ENCODE measurements at places on chromosomes 7 and 10.

DNA sequence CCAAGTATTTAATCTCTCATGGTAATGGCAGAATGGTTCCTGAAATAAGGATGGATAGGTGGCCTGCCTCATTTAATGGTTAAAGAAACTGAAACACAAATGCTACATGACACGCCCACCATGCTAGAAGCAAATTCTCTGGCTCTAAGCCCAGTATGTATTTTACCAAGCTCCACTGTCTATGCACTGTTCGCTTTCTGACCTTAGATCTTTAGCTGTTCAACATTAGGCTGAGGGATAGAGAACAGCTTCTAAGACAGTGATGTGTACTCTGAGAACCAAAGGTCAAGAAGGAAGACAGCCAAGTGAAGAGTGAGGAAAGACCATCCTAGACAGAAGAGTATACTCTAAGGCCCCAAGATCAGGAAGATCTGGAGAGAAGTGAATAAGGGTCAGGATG lies 26.6 kb downstream of the FAM3C start:
- no peak for DNase-seq

DNA sequence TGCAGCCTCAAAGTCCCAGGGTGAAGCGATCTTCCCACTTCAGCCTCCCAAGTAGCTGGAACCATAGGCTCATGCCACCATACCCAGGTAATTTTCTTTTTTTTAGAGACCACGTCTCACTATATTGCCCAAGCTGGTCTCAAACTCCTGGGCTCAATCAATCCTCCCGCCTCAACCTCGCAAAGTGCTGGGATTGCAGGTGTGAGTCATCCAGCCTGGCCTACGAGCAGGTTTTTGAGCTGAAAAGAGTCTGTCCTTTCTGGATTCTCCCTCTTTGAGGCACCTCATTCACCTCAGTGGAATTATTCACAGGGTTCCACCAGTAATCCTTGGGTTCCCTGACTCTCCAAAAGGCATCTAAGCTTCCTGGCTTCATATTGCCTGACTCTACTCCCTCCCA lies 7.6 kb upstream of the LEP start:
- DNase-seq, result no peak

DNA sequence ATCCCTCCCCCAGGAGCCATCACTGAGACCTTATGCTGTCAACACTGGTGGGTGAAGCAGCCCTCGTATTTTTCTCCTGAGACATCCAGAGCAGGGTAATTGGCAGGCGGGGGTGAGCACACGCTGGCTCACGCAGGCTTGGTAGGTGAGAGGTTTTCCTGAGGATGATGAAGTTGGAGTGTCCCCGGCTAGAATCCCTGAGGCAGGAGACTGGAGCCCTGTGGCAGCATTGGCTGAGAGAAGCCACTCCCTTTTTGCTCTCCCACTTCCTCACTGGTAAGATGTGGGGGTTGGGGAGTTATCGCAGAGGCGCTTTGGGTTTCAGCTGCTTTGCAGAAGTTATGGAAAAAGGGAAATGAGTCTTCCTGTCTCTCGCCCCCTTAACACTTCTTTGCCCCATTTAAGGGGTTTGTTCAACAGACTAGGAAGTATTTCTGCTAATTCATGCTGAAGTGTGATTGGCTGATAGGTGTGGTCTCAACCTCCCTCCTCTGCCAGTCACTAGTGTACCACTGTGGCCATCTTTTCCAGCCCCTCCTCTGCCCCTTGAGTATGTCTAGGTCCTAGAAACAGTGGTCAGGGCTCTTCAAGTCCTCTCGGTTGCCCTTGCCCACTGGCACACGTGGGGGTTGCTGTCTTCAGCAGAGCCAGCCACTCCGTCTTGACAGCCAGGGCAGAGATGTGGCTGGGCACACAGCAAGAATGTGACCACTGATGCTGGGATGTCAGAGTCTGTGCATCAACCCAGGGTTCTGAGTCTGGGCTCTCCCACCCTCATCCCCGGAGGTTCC lies 5.7 kb downstream of the ARPC1B start:
- DNase-seq, result no peak

GRCh38 chr7:70193514-70193913 lies 595.2 kb downstream of the AUTS2 start:
- no peak for DNase-seq

- DNase-seq, result no peak
Observed at GRCh38 chr7:88455696-88456095, 149.0 kb upstream of the STEAP4 start.

DNA sequence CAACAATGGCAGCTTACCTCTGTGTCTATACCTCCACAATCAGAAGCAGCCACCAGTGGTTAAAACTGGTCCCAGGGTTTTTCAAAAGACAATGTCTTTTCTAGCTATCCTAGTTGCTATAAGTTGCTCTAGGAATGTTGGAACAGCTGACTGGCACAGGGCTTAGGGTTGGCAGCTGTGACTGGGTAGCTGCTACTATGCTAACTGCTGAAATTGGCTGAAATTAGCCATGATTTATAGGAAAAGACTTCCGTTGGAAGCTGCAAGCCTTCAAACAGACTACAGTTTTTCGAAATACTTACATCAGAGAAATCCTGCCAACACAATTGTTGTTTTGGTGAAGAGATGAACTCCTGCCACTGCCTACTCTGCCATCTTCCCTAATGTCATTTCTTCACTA lies 102.3 kb downstream of the MKX start:
- DNase-seq, result no peak

DNA sequence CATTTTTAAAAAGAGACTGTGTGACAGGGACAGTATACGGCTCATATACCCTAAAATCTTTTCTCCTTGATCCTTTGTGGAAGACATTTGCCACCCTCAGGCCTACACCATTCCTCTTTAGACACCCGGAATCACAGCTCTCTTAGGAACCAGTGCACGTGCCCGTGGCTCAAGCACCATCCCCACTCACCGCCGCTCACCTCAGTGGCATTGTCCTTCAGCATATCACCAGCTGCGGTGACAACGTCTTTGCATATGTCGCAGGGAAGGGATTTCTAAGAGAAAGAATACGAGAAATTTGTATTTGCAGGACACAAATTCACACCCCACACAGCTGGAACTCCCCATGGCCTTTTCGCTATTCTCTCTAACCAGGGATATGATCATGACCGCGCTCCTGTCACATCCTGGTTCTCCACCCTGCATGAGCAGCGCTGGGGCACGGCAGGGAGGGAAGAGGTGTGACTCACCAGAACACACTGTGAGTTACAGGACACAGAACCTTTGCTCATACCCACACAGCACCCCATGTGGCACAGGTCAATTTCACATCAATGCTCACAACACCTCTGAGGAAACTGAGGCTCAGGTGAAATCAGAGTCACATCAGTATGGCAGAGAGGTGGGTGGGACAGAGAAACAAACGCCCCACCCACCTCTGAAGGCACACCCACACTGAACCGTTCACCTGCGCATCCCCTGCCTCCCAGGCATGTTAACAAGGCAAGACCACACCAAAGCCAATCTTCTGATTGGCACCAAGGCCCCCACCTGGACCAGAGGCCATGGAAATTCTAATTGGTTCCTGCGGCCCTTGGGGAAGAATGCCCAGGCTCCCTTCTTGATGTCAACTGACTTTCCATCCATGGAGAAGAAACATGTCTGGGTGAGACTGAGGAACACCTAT lies 19.2 kb downstream of the PSAP start:
- no peak for DNase-seq

Measured in stimulated activated CD8-positive, alpha-beta memory T cell treated with anti-CD3 and anti-CD28 coated beads, Interleukin-15, amount 100 ng/mL, for 24 hours (primary cell).